GM19239 (cell line): ENCODE measurements at places on chromosomes 16 and 17.

DNA sequence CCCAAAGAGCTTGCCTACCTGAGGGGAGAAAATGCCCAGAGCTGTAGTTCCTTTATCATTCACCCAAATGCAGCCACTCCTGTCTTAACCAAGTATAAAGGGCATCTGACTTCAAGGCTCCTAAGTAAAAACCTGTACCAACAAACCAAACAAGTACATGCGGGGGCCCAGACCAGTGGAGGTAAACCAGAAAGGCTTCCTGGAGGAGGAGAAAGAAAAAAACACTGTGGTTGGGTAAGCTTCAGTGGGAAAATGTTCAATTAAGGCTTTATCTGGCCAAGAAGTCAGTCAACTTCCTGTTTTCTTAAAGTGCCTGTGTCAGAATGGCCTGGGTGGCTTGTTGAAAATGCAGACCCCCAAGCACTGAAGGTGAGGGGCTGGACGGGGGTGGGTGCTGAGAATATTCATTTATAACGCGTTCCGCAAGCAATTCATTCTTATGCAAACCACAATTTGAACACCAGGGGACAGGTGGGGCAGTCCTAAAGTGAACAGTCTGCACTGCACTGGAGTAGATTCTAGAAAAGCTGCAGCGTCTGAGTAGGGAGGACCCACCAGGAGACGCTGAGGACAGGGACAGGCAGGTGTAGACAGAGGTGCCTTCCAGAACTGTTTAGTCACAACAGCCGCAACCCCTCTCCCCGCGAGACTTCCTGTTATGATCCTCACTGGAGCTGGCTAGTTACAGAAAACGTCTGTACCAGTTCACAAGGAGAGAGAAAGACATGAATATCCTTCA lies 467.1 kb downstream of the SOX9 start:
- DNase-seq: no peak

GRCh38 chr16:87580855-87581261 lies 21.4 kb upstream of the JPH3 start:
- no peak for DNase-seq

DNA sequence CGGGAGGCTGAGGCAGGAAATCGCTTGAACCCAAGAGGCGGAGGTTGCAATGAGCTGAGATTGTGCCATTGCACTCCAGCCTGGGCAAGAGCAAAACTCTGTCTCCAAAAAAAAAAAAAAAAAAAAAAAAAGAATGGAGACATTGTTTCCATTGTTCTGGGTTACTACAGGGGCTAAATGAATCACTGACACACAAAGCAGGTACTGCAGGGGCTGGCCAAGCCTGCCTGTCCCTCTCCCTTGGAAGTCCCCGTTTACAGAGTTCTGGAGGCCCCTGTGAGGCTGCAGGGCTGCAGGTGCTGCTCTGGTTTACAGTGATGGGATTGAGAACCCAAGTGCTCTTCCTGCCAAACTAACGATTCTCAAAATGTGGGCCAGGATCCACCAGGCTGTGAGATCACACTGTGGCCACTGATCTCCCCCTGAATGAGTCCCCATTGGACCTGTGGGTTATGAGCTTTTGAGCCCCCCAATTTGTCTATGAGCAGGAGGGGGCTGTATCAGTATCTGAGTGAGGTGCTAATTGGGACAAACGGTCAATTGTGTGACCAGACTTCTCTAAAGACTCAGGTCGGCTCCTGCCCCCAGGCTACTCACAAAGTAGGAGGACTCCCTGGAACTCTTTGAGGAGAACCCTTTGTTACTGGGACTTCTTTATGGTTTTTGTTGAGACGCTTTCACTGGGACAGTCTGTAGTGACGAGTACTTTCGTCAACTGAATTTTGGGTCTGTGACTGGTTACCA lies 39.0 kb downstream of the DNAH17 start:
- DNase-seq: no peak

GRCh38 chr16:47198180-47198575 lies 54.4 kb upstream of the NETO2 start:
- no peak for DNase-seq

DNA sequence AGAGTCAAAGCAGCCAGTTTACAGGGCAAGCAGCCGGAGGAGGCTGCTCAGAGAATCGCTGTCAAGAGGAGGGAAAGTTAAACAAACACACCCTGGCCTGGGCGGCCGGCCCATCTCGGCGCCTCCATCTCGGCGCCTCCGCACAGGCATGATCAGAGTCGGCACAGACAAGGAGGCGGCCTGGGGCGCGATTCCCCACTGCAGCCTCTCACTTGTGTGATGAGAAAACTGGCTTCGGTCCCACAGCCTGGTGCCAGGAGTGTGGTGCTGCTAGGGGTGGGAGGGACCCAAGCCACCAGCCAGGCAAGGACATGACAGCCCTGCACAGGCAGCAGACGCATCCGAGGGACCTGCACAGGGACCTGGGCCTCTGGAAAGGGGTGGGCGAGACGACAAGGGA lies 17.7 kb downstream of the SLC38A10 start:
- no peak for DNase-seq

- DNase-seq: no peak
These were observed 15.6 kb downstream of the HIGD1B start for GRCh38 chr17:44863061-44863918.
